ENCODE measurements at places on chromosomes 16 and 17. TPM values are rescaled to one million over a fixed set of nuclear protein-coding genes. Genes with fewer than 3 reads are reported as not detected.

Gene DDX52
- 34.6 TPM for total RNA-seq

Gene ALDH3A1
- not detected for total RNA-seq

Gene CCL8
- total RNA-seq = not detected

Gene ACSM3
- 21.8 TPM for total RNA-seq

Gene KCNH4
- 0.53 TPM for total RNA-seq

Gene ZG16
- not detected for total RNA-seq

Gene PRPSAP2
- total RNA-seq = 56.6 TPM

Gene DNAAF1
- 0.39 TPM for total RNA-seq

- H3K27me3 ChIP-seq = no peaks in the 10 kb centered on the region
- H3K4me3 ChIP-seq = no peak overlapping the region
- H3K4me1 ChIP-seq = peaks cover 59% of the 10 kb centered on the region
These were observed 65.2 kb downstream of the KLHDC4 start for GRCh38 chr16:87700406-87701077.

DNA sequence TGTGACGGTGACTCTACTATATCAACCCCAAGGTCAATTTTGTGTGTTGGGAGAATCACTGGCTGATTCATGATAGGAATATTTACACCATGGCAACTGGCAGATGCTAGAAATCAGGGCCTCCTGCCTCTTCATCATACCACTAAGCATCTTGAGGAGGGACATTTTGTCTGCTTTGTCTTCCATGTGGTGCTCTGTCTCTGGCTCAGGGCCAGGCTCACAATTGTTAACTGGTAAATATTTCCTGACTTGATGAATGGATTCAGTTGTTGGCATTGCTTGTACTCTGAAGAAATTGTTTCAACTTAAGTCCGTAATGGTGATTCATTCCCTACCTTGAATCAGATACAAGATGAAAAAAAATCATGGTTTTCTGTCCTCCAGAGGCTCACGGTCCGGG lies 292.7 kb downstream of the HAPSTR1 start:
- H3K4me1 ChIP-seq = no peaks in the 10 kb centered on the region
- no peak overlapping the region for H3K27ac ChIP-seq
- H3K36me3 ChIP-seq = no peaks in the 10 kb centered on the region
- peaks cover 3% of the 10 kb centered on the region for H3K27me3 ChIP-seq
- H3K4me3 ChIP-seq = no peak overlapping the region
- DNase-seq = no peak

DNA sequence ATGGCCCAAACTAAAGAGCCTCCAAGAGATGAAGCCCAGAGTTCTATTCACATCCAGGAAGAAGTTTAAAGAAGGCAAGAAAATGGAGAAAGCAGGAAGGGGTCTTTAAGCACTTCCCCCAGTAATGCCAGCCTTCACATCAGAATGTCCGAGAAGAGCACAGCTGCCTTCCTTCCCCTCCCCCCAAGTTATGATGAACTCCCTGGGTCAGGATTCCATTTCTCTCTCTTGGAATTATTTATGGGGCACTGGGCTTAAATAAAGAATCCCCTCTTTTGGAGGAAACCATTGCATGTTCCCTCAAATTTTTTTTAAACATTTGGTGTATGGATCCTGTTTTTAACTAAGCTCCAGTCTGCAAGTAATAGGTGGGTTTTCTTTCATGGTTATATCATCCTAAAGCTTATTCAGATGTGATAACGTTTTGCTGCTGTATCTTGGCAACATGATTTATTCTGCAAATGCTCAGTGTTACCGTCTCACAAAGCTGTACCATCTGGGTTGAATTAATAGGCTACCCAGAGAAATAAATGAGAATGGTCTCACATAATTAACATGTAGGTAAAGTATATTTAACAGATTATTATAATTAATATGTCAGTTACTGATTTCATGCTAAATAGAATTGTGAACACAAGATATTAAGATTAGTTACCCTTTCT lies 160.9 kb upstream of the TOX3 start:
- no peak overlapping the region for H3K27ac ChIP-seq
- H3K4me1 ChIP-seq = no peaks in the 10 kb centered on the region
- H3K27me3 ChIP-seq = no peaks in the 10 kb centered on the region
- H3K36me3 ChIP-seq = no peaks in the 10 kb centered on the region

- peaks cover 6% of the 10 kb centered on the region for H3K27me3 ChIP-seq
- no peaks in the 10 kb centered on the region for H3K36me3 ChIP-seq
- H3K4me3 ChIP-seq = no peak overlapping the region
- H3K4me1 ChIP-seq = no peaks in the 10 kb centered on the region
These were observed 12.5 kb downstream of the HNF1B start for GRCh38 chr17:37732316-37732715.

GRCh38 chr17:32516450-32516849 lies 29.7 kb downstream of the CDK5R1 start:
- H3K27ac ChIP-seq = peak overlapping the region; percentile 82
- H3K4me1 ChIP-seq = peaks cover 70% of the 10 kb centered on the region
- H3K4me3 ChIP-seq = no peak overlapping the region
- no peaks in the 10 kb centered on the region for H3K36me3 ChIP-seq
- no peak for DNase-seq

- no peak for DNase-seq
- H3K4me1 ChIP-seq = peaks cover 2% of the 10 kb centered on the region
- no peak overlapping the region for H3K27ac ChIP-seq
- no peaks in the 10 kb centered on the region for H3K36me3 ChIP-seq
These were observed 108.4 kb downstream of the METRNL start for GRCh38 chr17:83187782-83188311.

- no peak for DNase-seq
- peak overlapping the region; percentile 66 for H3K27ac ChIP-seq
These were observed 11.0 kb upstream of the FASN start for GRCh38 chr17:82108961-82109475.

- no peaks in the 10 kb centered on the region for H3K27me3 ChIP-seq
- peak overlapping the region; percentile 45 for H3K27ac ChIP-seq
- H3K36me3 ChIP-seq = peaks cover 1% of the 10 kb centered on the region
- peaks cover 91% of the 10 kb centered on the region for H3K4me1 ChIP-seq
- no peak overlapping the region for H3K4me3 ChIP-seq
These were observed 49.4 kb downstream of the KANSL1 start for GRCh38 chr17:46143827-46144236.

DNA sequence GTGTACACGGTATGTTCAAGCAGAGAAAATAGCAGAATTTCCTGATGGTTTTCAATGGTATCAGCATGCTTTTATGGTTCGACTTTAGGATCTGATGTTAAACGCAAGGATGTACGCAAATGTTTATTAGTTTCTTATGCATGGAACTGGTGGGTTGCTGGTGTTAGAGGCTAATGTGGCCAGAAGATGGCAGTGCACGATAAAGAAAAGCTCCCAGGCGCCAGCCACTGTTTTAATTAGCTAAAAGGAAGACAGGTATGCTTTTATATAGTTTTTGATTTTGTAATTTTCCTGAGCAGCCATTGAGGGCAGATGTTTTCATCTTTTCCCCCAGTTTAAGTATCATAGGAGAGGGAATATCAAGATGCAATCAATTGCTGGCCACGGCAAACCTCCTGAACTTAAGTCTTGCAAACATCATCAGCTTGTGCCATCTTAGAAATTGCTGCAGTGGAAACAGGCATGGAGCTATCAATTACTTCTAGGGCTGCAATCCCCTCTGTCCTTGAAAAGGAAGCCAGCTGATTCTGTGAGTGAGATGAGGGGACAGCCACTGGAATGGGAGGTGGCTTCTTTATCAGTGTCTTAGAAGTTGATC lies 648.5 kb upstream of the RBFOX1 start:
- H3K36me3 ChIP-seq = no peaks in the 10 kb centered on the region
- H3K27ac ChIP-seq = no peak overlapping the region
- no peak overlapping the region for H3K4me3 ChIP-seq
- DNase-seq = peak; percentile 41
- no peaks in the 10 kb centered on the region for H3K4me1 ChIP-seq

DNA sequence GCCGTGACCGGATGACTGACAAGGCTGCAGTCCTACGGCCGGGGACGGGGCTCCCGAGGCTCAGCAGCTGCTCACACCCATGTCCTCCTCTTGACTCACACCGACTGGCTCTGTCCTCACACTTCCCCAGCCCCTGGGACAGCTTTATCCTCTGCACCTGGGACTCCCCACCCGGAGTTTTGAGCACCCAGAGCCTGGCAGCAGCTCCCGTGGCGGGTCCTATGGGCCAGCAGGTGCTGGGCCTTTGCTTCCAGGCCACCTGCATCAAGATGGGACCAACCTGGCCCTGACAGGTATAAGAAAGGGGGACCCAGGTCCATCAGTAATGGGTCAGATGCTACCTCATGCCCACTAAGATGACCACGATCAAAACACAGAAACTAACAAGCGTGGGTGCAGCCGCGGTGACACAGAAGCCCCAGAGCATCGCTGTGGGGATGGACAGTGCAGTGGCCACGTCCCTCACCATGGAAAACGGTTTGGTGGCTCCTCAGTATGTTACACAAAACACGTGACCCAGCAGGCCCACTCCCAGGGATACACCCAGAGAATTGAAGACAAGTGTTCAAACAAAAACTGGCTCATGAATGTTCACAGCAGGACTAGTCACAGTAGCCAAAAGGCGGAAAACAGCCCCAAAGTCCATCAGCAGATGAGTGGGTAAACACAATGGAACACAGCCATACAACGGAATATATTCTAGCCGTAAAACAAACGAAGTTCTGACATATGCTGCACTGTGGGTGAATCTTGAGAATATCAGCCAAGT lies 3.3 kb upstream of the NOTUM start:
- H3K27ac ChIP-seq = no peak overlapping the region
- peaks cover 12% of the 10 kb centered on the region for H3K4me1 ChIP-seq
- no peak for DNase-seq
- H3K27me3 ChIP-seq = peaks cover 3% of the 10 kb centered on the region

- no peak for DNase-seq
- no peaks in the 10 kb centered on the region for H3K27me3 ChIP-seq
- no peaks in the 10 kb centered on the region for H3K36me3 ChIP-seq
- no peak overlapping the region for H3K4me3 ChIP-seq
- H3K27ac ChIP-seq = no peak overlapping the region
These were observed 240.7 kb downstream of the ZFHX3 start for GRCh38 chr16:72807245-72807644.

GRCh38 chr17:28792877-28793661 lies 49.3 kb downstream of the TRAF4 start:
- no peaks in the 10 kb centered on the region for H3K27me3 ChIP-seq
- peaks cover 3% of the 10 kb centered on the region for H3K36me3 ChIP-seq
- H3K4me1 ChIP-seq = peaks cover 20% of the 10 kb centered on the region
- no peak overlapping the region for H3K4me3 ChIP-seq
- H3K27ac ChIP-seq = no peak overlapping the region

DNA sequence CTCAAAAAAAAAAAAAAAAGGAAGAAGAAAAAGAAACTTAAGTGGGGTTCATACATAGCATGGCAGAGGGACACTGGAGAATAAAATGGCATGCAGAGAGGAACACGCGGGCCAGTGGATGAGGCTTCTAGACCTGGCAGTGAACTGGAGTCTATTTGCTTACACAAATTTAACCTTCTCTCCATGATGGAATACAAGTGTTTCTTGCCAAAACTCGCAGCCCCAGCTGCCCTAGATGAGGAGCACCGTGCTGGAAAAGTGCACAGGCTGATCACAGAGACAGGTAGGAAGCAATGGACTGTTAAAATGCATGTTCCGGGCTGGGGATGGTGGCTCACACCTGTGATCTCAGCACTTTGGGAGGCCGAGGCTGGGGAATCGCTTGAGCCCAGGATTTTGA lies 9.3 kb downstream of the SSTR2 start:
- H3K27me3 ChIP-seq = peaks cover 4% of the 10 kb centered on the region
- H3K36me3 ChIP-seq = no peaks in the 10 kb centered on the region
- H3K4me1 ChIP-seq = peaks cover 6% of the 10 kb centered on the region
- H3K27ac ChIP-seq = no peak overlapping the region

- peaks cover 75% of the 10 kb centered on the region for H3K4me1 ChIP-seq
- DNase-seq = no peak
- H3K4me3 ChIP-seq = no peak overlapping the region
- H3K27ac ChIP-seq = no peak overlapping the region
- H3K36me3 ChIP-seq = peaks cover 3% of the 10 kb centered on the region
These were observed 18.1 kb downstream of the CLTC start for GRCh38 chr17:59637611-59638310.

All from activated CD4-positive, alpha-beta T cell treated with anti-CD3 and anti-CD28 coated beads for 36 hours (primary cell).